Activated naive CD4-positive, alpha-beta T cell treated with anti-CD3 and anti-CD28 coated beads, Interleukin-2, amount 50 U/mL, for 72 hours (primary cell): ENCODE measurements at places on chromosomes 16 and 17. TPM values are rescaled to one million over a fixed set of nuclear protein-coding genes. Genes with fewer than 3 reads are reported as not detected.

DNA sequence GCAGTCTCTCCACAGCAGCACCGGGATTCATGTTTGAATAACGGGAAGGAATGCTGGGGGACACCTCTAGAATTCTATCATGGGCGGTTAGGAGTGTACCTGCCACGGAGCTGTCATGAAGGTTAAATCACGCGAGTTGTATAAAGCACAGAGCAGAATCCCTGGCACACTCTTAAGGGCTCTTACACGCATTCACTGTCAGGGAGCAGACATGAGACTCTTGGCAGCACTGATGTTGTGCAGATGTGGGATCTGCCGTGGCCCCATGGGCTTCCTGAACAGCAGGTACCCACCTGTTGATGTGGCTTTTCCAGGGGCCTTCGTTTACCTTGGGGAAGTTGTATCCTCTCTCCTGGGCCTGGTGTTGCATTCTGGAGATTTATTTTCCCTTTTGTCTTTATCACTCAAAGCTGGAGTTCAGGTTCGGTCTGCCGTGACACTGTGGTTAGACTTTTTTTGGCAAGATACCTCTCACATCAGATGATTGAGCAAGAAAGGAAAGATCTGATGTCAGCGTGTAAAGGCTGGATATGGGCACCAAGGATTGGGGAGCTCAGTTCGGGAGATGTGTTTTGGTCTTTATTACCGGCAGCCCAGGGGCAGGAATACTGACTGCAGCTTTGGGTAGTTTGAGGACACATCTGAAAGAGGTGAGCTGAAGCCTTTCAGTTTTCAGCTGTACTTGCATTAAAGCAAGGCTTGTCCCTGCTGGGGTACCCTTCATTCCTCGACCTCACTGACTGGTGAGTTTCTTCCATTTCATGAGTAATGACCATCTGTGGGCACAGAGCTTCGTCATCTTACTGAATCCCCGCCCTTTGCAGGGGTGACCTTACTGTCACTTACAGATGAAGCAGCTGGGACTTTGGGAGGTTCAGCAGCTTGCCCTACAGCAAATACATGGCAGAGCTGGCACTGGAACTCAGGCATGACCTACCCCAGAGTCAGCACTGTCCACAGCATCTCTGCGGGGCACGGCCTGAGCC, 19.3 kb downstream of the KNOP1 start:
- DNase-seq: no peak

DNA sequence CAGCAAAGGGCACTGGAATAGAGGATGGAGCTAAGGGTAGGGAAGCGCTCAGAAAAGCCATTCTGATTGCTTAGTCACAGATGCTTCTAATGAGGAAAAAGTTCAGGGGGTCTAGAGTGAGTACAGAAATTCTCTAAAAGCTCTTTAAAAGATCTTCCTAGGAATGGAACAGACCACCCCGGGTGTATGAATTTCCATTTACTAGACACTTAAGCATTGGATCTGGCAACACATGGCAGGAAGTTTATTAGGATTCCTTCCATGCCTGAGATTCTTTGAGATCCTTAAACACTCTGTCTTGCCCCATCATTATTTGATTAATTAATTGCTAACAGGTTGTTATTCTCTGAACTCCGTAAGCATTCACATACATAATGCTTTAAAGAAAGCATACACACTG, 8.5 kb downstream of the KRTAP9-7 start:
- DNase-seq: no peak

GRCh38 chr16:13902677-13903076, 17.3 kb upstream of the ERCC4 start:
- DNase-seq: no peak

DNA sequence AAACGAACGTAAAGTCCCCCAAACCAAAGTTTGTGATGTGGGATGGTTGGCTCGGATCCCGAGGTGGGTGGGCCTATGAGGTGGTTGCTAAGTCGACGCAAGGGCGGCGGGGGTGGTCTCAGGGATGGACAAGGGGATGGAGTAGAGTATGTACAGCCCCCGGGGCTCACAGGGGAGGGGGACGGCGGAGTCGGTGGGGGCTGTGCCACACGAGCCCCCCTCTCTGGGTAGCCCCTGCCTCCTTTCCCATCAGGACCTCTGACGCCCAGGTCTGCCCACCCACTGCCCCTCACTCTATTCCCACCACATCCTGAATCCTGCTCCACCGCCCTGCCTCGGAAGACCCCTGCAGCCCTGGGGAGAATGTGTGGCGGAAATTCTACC, 15.2 kb downstream of the IL34 start:
- DNase-seq: no peak

DNA sequence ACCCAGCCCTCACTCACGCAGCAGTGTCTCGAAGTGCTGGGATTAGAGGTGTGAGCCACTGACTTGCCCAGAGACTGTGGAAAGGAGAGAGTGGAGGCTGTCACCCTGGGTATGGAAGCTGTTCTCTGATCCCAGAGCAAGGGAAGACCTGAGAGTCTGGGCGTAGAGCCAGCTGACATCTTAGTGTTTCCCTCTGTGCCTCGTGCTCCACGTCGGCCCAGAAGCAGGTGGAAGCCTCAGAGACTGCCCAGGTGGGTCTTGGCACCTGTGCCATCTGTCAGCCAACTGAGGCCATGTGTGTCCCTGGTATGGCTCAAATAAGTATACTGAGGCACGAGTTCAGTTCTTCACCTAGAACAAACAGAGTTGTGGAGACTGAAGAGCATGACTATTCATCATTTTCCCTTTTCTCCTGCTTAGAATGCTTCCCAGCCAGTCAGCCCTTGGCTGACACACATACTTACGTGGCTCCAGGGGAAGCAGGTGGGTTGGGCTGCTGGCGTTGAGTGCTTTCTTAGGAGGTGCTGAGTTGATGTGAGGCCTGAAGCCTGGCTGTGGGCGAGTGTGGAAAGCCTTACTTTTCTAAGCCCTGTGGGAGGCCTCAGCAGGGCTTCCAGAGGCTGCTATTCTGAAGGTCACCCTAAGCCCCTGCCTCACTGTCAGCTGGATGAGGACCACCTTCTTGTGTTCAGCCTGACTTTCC, 8.1 kb downstream of the CTRL start:
- no peak for DNase-seq

Gene BOLA2B
- total RNA-seq: 173 TPM

Gene KRT9
- total RNA-seq: not detected

Gene WIPF2
- 26.4 TPM for total RNA-seq

Gene SHISA9
- 0.06 TPM for total RNA-seq
